ENCODE measurements at places on chromosomes 11 and 22. TPM values are rescaled to one million over a fixed set of nuclear protein-coding genes. Genes with fewer than 3 reads are reported as not detected.

Gene ARFIP2
- total RNA-seq, result 47.1 TPM

Gene A4GALT
- total RNA-seq, result not detected

DNA sequence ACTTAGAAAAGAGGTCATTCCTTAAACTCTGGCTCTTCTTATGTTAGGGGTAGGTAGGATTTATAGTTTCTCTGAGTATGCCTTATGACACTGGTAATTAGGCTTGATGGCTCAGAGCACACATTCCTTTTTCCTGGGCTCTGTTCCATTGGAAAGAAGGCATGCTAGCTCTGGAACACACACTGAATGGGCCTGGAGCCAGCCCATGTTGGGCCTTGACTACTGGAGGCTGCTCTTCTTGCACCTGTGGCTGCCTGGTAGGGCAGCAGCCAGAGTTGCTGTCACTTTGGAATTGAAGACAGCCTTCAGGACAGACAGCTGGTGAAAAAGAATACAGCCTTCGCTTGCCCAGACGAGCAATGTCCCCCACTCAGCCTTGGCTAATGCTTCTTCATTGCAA, 18.2 kb downstream of the MCAM start:
- peaks cover 14% of the 10 kb centered on the region for H3K36me3 ChIP-seq
- H3K27me3 ChIP-seq, result no peaks in the 10 kb centered on the region
- DNase-seq, result no peak
- no peak overlapping the region for H3K4me3 ChIP-seq
- no peaks in the 10 kb centered on the region for H3K4me1 ChIP-seq

DNA sequence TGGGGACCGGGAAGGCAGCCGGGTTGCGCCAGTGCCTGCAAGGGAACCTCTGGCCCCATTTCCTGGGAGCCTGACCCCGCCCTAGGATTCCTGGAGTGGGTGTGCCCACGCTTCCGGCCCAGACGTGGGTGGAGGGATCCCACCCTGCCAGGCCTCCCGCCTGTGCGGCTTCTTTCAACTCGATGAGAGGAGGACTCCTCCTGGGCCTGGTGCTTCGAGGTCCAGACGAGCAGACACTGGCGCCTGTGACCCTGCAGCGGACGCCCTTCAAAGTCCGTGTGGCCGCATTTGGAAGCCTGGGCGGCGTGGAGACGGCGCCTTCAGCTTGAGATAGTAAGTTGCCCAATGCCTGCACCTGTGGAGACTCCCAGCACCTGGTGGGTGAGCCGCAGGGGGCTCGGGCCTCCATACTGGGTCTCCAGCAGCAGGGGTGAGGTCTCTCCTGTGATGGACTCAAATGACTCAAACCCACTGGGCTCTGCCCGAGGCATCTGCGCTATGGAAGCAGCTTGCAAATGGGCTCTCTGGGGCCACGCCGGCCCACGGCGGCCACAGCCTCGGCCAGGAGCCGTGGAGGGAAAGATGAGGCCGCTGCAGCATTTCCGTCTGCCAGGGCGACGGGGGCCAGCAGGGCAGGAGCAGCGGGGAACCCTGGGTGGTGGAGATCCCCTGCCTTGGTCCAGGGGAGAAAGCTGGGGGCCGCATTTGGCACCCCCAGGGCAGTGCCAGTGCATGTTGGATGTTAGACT, 64.3 kb upstream of the PPARA start:
- no peaks in the 10 kb centered on the region for H3K36me3 ChIP-seq
- DNase-seq, result no peak
- H3K4me1 ChIP-seq, result no peaks in the 10 kb centered on the region
- H3K27ac ChIP-seq, result no peak overlapping the region
- no peaks in the 10 kb centered on the region for H3K27me3 ChIP-seq

- no peak for DNase-seq
- peaks cover 82% of the 10 kb centered on the region for H3K27me3 ChIP-seq
- no peak overlapping the region for H3K4me3 ChIP-seq
- no peaks in the 10 kb centered on the region for H3K36me3 ChIP-seq
- peaks cover 21% of the 10 kb centered on the region for H3K4me1 ChIP-seq
Observed at GRCh38 chr11:62926680-62927455, 5.7 kb upstream of the CHRM1 start.

GRCh38 chr11:43261775-43262174, 50.0 kb upstream of the API5 start:
- DNase-seq, result no peak
- no peaks in the 10 kb centered on the region for H3K4me1 ChIP-seq
- H3K36me3 ChIP-seq, result no peaks in the 10 kb centered on the region
- H3K27me3 ChIP-seq, result no peaks in the 10 kb centered on the region

DNA sequence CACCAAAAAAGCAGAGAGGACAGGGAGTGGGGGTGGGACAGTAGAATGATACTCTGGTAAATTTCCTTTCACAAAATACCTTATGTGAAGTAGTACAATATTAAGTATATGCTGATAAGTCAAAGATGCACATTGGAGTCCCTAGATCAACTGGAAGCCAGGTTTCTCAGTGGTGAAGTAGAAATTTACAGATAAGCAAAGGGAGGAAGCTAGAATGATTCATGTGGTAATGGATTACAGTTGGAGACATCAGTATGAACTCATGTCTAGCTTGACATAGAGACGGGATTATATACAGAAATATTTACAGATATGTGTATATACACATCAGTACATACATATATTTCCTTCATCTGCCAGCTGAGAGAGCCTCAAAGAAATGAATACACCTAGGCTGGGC, 21.5 kb downstream of the PLEKHB1 start:
- H3K27ac ChIP-seq, result no peak overlapping the region
- DNase-seq, result no peak
- H3K4me1 ChIP-seq, result no peaks in the 10 kb centered on the region
- no peaks in the 10 kb centered on the region for H3K36me3 ChIP-seq
- no peaks in the 10 kb centered on the region for H3K27me3 ChIP-seq

DNA sequence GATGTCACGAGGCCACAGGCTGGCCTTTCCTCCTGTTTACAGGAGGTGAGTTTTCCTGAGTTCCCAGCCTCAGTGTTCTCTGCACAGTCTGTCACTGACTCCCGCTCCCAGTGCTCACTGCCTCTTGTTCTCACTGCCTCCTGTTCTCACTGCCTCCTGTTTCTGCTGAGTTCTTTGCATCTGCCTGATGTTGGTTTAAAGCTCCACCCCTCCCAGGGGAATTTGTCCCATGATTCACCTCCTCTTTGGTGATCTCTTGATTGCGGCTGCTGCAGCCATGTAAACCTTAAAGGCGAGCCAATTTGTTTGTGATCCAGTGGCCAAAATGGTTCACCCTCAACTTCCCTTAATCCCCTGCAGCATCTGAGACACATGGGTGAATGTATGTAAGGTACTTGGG, 6.0 kb upstream of the TUBA8 start:
- H3K36me3 ChIP-seq, result peaks cover 51% of the 10 kb centered on the region
- H3K4me1 ChIP-seq, result peaks cover 26% of the 10 kb centered on the region
- no peak overlapping the region for H3K4me3 ChIP-seq
- peaks cover 26% of the 10 kb centered on the region for H3K27me3 ChIP-seq
- peak overlapping the region; percentile 29 for H3K27ac ChIP-seq

- no peaks in the 10 kb centered on the region for H3K27me3 ChIP-seq
- H3K4me3 ChIP-seq, result no peak overlapping the region
- peak; percentile 10 for DNase-seq
Observed at GRCh38 chr11:123103326-123103980, 41.5 kb upstream of the HSPA8 start.

Gene PGA3
- total RNA-seq, result not detected

Gene CCDC89
- not detected for total RNA-seq

DNA sequence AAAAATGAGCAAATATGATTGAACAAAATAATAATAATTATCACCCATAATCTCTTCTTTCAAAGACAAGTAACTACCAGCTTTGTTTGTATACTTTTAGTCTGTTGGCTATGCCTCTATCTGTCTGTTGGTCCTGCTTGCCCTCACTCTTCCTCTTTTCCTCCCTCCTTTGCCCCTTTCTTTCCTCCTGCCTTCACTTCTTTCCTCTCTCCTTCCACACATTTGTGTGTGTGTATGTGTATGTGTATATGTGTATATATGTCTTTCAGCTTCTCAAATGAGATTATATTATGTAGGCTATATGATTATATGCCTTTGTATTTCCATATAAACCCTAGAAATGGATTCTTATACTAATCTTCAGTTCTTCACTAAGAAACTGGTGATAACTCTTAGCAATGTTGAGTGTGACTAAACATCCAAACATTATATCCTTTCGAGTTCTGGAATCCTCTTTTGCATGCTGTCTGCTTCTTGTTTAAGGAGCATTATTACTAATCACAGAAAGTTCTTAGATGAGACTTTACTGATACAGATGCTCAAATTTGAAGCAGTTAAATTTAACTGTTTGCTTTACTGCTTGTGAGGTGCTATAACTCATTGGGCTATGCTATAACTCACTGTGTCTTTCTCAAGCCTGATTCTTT, 219.1 kb downstream of the TMEM135 start:
- H3K4me3 ChIP-seq, result no peak overlapping the region
- H3K27ac ChIP-seq, result no peak overlapping the region
- no peaks in the 10 kb centered on the region for H3K27me3 ChIP-seq
- H3K36me3 ChIP-seq, result peaks cover 8% of the 10 kb centered on the region
- no peak for DNase-seq
- peaks cover 14% of the 10 kb centered on the region for H3K4me1 ChIP-seq

Gene MUC6
- not detected for total RNA-seq

- H3K27ac ChIP-seq, result no peak overlapping the region
- H3K4me1 ChIP-seq, result no peaks in the 10 kb centered on the region
- H3K4me3 ChIP-seq, result no peak overlapping the region
- no peaks in the 10 kb centered on the region for H3K36me3 ChIP-seq
- no peak for DNase-seq
Observed at GRCh38 chr11:11301212-11301611, 51.8 kb downstream of the CSNK2A3 start.

DNA sequence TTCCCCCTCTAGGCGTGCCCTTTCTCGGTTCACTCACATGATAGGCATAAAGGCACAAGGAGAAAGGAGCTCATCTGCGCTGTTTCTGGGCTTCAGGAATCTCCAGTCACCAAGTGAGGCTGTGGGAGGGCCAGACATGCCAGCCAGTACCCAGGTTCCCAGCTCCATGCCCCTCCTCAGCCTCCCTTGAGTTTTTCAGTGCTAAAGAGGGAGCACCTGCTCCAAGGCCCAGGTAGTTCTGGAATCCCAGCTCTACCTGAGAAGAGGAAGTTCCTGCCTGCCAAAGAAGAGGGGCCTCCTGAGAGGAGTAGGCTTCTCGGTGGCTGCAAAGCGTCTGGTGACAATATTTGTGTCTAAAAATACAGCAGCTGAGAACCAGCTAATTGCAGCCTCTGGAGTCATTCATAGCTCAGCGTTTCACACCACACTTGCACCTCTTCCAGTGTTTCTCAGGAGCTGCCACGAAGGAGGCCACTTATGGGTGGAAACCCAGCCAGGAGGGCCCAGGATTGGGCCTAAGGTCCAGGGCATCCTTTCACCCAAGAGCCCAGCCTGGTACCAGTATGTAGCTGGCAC, 197.4 kb downstream of the TRIM29 start:
- H3K4me1 ChIP-seq, result no peaks in the 10 kb centered on the region
- H3K36me3 ChIP-seq, result no peaks in the 10 kb centered on the region
- no peak overlapping the region for H3K27ac ChIP-seq
- H3K4me3 ChIP-seq, result no peak overlapping the region

DNA sequence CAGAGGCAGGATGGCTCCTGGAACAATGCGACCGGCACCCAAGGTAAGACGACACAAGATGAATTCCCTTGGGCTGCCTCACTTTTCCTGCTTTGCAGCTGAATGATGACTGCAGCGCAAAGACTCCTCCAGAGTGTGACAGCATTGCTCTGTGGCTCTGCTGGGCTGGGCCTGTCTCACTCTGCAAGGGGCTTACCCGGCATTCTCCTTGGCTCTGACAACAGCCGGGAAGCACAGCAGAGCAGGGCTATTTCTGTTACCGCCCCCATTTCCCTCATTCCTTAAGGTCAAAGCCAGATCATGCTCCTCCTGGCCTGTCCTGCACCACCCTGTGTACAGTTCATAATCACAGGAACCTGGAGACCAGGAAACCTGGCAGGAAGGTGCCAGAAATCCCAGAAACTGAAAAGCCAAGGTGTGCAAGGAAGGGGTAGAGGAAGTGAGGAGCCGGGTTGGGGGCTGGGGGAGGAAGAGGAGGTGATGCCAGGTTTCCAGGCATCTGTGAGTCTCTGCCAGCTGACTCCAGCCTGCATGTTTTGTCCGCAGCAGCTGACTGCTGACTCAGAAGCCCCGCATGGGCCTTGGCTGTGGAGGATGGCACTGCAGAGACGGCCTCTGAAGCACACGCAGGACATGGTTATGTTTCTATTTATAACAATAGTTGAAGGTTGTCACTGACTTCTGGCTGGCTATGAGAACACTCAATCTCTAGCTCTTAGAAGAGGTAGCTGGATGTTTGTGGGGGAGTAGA, 113.6 kb downstream of the MICAL3 start:
- no peak overlapping the region for H3K27ac ChIP-seq
- H3K36me3 ChIP-seq, result peaks cover 8% of the 10 kb centered on the region
- H3K4me1 ChIP-seq, result peaks cover 3% of the 10 kb centered on the region

- no peak overlapping the region for H3K27ac ChIP-seq
- no peaks in the 10 kb centered on the region for H3K27me3 ChIP-seq
- no peak overlapping the region for H3K4me3 ChIP-seq
Observed at GRCh38 chr22:40567106-40567505, 69.4 kb downstream of the MRTFA start.

GRCh38 chr22:40302149-40302548, 44.2 kb upstream of the ADSL start:
- H3K36me3 ChIP-seq, result peaks cover 25% of the 10 kb centered on the region
- no peak overlapping the region for H3K4me3 ChIP-seq
- H3K27me3 ChIP-seq, result no peaks in the 10 kb centered on the region
- DNase-seq, result no peak

- DNase-seq, result no peak
- no peaks in the 10 kb centered on the region for H3K36me3 ChIP-seq
- H3K4me3 ChIP-seq, result no peak overlapping the region
- no peaks in the 10 kb centered on the region for H3K27me3 ChIP-seq
- H3K27ac ChIP-seq, result no peak overlapping the region
Observed at GRCh38 chr11:24515632-24516031, 18.8 kb downstream of the LUZP2 start.

Gene SLC22A9
- total RNA-seq, result not detected

DNA sequence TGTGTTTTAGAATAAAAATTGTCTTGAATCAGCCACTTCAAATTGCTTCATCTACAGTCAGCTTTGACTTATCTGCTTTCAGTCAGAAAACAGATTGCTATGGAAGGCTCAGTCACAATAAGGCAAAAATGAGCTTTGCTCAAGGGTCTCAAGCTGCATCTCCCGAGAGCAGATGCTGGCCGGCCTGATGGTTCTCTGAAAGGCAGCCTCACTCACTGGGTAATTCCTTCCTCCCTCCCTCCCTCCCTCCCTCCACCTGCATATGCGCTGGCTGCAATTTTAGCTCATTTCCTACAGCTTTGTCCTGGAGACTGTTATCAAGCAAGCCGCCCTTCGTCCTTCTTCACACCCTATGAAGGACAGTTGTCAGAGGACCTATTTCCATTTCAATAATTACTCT, 1.6 kb upstream of the IZUMO1R start:
- DNase-seq, result no peak
- no peak overlapping the region for H3K4me3 ChIP-seq
- H3K36me3 ChIP-seq, result no peaks in the 10 kb centered on the region
- no peaks in the 10 kb centered on the region for H3K4me1 ChIP-seq
- no peak overlapping the region for H3K27ac ChIP-seq

- H3K27me3 ChIP-seq, result peaks cover 4% of the 10 kb centered on the region
- no peak overlapping the region for H3K4me3 ChIP-seq
- DNase-seq, result no peak
- no peaks in the 10 kb centered on the region for H3K4me1 ChIP-seq
Observed at GRCh38 chr11:8757533-8757932, 74.9 kb downstream of the RPL27A start.

Data from activated naive CD8-positive, alpha-beta T cell treated with anti-CD3 and anti-CD28 coated beads for 36 hours (primary cell).